ENCODE measurements at places on chromosomes 2 and 18. TPM values are rescaled to one million over a fixed set of nuclear protein-coding genes. Genes with fewer than 3 reads are reported as not detected.

- no peak overlapping the region for H3K4me3 ChIP-seq
- no peaks in the 10 kb centered on the region for H3K36me3 ChIP-seq
- no peak overlapping the region for H3K27ac ChIP-seq
- H3K4me1 ChIP-seq, result no peaks in the 10 kb centered on the region
Measured at GRCh38 chr2:214127571-214127970, 283.3 kb upstream of the VWC2L start.

MRO gene
- 3.3 TPM for total RNA-seq

- no peak overlapping the region for H3K4me3 ChIP-seq
- no peaks in the 10 kb centered on the region for H3K27me3 ChIP-seq
- H3K27ac ChIP-seq, result no peak overlapping the region
- no peak for DNase-seq
Measured at GRCh38 chr2:213688133-213688532, 403.9 kb downstream of the SPAG16 start.

ACTG2 gene
- 9.3 TPM for total RNA-seq

DNA sequence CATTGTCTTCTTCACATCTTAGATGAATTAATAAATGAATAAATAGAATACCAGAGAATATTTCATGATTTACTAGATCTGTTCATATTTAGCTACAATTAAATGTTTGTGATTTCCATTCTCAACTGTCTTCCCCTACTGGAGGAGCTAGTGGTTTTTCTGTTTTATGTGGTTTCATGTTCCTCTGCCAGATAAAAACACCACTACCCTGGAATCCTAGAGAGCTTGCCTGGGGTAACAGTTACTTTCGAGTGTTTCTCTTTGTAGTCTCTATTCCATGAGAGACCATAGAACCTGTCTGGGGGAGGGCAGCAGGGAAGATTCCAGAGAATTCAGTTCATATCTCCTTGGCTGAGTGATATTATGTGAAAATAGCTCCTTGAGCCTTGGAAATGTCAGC is 349.2 kb downstream of the INSIG2 start:
- no peaks in the 10 kb centered on the region for H3K27me3 ChIP-seq
- no peak overlapping the region for H3K4me3 ChIP-seq
- no peak overlapping the region for H3K27ac ChIP-seq
- H3K4me1 ChIP-seq, result no peaks in the 10 kb centered on the region
- no peaks in the 10 kb centered on the region for H3K36me3 ChIP-seq
- no peak for DNase-seq

DNA sequence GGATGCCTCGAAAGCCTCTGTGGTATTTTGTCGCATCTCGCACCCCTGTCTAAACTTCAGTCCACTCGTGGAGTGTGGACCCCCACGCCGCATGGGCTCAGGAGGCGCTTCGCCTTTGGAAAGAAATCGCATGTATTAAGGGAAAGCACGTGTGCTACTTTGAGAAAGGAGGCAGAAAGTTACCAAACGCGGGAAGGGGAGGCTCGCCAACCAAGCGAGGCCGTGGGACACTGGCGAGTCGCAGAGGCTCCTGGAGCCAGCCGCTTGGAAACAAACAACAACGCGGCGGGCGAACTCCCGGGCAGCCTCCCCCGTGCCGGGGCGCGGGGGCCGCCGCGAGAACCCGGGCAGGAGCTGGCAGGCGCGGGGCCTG is 455 bp upstream of the AGAP1 start:
- H3K27ac ChIP-seq, result peak overlapping the region; percentile 80
- H3K4me3 ChIP-seq, result peak overlapping the region; percentile 62
- H3K36me3 ChIP-seq, result no peaks in the 10 kb centered on the region
- no peak for DNase-seq
- peaks cover 3% of the 10 kb centered on the region for H3K4me1 ChIP-seq

EVX2 gene
- not detected for total RNA-seq

Data from ovary (tissue), 10 donors.